ENCODE measurements at places on chromosomes 6 and 20. TPM values are rescaled to one million over a fixed set of nuclear protein-coding genes. Genes with fewer than 3 reads are reported as not detected.

The TRIM31 gene
- not detected for total RNA-seq

The COL9A3 gene
- total RNA-seq: 27.9 TPM

The ERVFRD-1 gene
- not detected for total RNA-seq

The AIF1 gene
- 3.4 TPM for total RNA-seq

The DSP gene
- total RNA-seq: 2.5 TPM

The GPR6 gene
- total RNA-seq: 1.3 TPM

The PLAGL1 gene
- total RNA-seq: 43.8 TPM

The ELOVL2 gene
- total RNA-seq: 45.7 TPM

The OR2W1 gene
- not detected for total RNA-seq

The HLA-DQA2 gene
- total RNA-seq: not detected

The ADRM1 gene
- total RNA-seq: 36.3 TPM

The MAS1 gene
- 0.31 TPM for total RNA-seq

Data from parietal lobe (tissue), 2 donors.